Renal cortex interstitium (tissue), 15 donors: ENCODE measurements at places on chromosomes 6 and 20. TPM values are rescaled to one million over a fixed set of nuclear protein-coding genes. Genes with fewer than 3 reads are reported as not detected.

DNA sequence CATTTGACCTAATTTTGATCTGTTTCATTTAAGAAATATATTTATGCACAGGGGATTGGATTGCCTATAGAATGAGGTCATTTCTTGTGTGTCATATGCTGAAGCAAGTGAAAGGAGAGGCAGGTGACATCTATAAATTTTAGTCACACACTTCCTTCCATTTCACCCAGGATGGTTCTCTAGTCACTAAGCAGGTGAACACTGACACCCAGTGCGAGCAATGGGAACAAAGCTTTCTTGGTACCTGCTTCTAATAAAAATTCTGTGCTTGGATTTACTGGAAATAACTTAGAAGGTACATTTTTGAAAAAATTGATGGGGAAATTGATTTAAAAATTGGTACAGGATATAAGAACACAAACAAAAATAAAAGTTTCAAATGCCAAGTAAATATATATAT, 66.9 kb upstream of the MC3R start:
- DNase-seq = no peak

DNA sequence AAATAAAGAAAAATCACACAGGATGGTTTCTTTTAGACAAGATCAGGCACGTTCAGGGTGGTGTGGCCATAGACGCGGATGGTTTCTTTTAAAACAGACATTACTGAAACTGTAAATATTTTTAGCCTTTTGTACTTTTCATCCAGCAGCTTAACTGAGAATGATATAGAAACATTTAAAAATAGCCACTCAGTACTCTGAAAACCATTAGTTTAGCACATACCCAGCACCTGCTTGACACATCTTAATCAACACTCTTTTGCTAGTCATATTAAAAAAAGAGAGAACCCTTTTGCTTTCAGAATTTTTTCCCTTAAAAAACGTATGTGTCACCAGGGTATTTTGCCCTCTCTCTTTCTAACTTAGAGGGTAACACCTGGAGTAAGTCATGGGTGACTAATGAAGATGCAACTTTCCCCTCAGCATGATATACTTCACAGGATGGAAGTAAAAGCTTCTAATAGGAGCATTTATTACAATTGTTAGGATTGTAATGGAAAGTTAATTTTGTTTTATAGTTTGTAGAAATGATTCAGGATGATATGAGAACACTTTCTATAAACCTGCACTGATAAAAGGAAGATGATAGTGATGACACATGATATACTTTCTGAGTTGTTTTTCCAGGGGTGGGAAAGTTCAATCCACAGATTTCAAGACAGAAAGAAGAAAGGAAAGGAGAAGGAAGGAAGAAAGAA, 45.2 kb downstream of the BACH2 start:
- no peak for DNase-seq

DNA sequence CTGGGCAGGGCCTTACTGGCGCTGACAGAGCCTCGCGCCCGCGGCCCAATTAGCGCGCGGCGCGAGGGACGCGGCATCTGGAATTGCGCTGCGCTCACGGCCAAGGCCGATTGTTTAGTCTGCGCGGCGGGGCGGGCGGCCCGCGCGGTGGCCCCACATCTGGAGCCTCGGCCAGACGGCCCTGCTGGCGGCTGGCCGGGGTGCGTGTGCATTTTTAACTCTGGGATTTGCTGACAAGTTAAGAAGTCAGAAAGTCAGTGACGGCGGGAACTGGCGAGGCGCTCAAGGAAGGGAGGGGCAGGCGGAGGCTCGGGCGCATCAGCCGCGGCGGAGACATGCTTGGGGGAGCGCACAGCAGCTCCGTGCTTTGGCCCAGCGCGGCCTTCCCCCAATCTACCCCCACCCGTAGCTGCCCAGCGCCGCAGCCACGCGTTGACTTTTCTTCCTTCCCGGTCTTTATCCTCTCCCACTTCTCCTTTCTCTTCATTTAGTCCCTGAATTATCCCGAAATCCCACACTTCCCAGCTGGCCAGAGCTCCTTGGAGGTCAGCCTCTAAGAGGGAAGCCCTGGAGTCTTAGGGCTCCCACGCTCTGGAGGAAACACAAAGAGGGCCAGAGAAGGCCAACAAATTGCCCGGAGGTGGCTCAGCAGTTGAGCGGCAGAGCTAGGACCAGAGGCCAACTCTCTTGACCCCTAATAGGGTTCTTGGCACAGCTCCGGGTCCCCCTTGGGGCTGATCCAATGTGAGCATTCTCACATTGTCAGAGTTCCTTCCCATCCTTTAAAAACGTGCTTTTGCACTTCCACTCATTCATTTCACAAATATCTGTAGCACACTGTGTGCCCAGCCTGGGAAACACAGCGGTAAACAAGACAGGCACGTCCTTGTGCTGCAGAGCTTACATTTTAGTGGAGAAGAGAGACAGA, 40.8 kb upstream of the FOXP4 start:
- DNase-seq = no peak

- DNase-seq = no peak
Observed at GRCh38 chr6:2616811-2617210, 133.9 kb downstream of the MYLK4 start.

GRCh38 chr6:62037445-62037844, 248.6 kb downstream of the KHDRBS2 start:
- DNase-seq = no peak

GRCh38 chr6:150128425-150128824, 14.4 kb upstream of the PPP1R14C start:
- no peak for DNase-seq

DNA sequence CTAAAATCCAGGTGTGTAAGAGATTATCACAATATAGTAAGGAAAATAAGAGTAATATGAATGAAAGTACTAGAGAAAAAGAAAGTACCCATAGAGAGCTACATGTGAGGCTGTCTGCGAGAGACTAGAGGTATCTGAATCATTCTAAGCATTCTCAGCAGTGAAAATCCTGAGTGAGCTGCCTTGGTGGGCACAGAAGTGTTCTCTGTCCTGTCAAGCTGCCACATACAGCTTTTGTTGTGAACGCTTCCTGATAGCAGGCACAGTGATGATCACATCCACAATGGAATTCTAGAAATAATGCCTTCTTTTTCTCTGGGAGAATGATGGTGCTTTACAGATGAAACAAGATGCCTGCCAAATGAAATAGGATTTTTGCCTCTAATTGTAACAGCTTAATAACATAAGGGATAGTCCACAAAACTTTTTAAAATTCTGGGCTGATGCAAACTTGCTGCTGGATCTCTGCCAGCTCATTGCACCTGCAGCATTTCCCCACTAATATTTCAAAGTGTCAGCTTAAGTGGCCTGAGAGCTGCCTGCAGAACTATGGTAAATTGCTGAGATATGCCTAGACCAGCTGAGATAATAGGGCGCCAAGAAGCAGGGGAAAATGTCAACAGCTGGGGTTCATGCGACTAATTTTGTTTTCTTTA, 620.5 kb downstream of the DOK5 start:
- DNase-seq = no peak

DNA sequence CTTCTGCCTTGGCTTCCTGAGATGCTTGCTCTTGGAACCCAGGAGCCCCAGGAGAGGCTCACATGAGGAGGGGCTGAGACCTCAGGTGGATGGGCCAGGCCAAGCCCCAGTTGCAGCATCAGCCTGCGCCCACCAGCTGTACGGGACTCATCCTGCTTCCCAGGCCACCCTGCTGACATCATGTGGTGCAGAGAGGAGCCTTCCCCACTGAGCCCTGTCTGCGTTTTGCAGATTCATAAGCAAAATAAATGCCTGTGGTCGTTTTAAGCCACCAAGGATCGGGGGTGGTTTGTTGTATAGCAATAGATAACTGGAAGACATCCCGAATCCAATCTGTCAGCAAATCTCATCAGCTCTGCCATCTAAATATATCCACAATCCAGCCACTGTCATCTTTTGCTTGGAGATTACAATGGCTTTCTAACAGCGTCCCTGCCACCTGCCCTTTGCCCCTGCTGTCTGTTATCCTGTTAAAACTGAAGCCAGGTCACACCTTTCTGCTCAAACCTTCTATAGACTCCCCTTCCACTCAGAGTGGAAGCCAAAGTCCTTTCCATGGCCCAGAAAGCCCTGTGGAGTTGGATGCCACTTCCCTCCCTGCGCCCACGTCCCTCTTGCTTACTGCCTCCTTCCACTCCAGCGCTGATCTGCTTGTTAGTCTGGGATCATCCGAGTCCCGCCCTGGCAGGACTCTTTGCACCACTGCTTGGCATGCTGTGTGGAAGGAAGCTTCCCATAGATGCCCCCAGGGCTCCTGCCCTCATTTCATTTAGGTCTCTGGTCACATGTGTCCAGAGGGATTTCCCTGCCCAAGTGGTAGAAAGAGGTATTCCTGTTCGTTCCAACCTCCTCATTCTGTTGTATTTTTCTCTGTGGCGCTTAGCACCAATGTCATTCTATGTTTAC, 24.0 kb upstream of the MLN start:
- no peak for DNase-seq

- no peak for DNase-seq
Observed at GRCh38 chr6:36751833-36752186, 54.2 kb downstream of the RAB44 start.

DNA sequence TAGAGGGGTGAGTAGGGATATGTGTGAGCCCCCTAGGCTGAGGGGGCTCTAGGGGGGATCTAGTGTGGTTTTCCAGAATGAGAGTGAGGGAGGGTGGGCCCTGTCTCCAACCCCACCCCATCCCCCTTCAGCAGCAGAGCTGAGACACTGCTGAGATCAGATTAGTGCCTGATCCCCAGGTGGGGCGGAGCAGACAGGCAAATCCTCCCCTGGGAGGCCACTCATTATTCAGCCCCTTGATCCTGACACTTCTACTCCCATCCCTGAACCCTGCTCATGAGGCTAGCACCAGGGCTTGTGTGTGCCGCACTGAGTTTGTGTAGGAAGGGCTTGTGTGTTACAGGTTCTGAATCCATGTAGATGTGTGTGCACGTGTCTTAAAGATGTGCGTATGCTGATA, 42.5 kb downstream of the SPDEF start:
- no peak for DNase-seq

DNA sequence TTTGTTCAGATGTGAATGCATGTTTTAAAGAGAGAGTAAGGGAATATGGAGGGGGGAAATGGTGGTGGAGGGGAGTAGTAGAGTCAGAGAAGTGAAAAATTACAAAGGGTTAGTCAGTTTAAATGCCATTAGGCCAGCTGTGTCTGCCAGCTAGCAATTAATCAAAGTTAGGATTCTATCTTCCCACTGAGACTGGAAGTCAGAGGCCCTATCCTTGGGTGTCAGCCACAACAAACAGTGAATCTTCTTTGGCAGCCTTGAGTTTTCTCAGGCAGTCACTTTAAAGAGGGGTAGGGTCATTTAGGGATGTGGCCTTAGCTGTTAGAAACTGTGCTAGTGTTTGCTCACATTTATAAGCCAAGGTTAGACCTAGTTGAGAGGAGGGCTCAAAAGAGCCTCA, 120.5 kb upstream of the BTBD3 start:
- peak; percentile 22 for DNase-seq

DNA sequence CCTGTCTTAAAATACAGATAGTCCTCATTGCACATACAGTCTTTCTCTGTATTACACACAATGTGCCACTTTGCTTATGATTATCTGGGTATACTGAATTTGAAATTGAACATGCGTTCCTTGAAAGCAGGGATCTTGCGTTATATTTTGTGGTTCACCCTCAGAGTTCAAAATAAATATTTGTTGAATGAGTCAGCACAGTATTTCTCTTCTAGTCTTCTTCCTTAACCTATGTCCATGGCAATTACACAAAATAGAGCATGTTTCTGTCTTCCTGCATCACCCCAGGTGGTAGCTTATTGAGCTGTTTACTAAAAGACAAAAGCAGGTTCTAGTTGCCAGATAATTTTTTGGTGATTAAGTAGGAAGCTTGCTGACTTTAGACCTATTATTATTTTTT, 272.9 kb upstream of the FERMT1 start:
- DNase-seq = no peak

GRCh38 chr6:9086331-9086730, 651.0 kb upstream of the SLC35B3 start:
- DNase-seq = no peak

DNA sequence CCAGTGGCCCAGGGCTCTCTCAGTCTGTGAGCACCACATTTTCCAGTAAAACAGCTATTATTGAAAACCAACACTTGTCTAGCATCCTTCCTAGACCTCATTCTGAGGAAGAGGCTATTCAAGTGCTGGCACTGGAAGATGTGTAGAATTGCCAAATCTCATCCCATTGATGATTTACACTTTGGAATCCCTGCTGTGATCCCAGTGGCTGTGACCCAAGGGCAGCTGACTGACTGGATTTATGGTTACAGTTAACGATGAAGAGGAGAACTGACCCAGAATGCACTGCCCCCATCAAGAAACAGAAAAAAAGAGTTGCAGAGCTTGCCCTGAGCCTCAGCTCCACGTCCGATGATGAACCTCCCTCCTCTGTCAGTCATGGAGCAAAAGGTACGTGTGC, 2.4 kb downstream of the CMTR1 start:
- no peak for DNase-seq

GRCh38 chr6:111283707-111284106, 196.4 kb downstream of the SLC16A10 start:
- no peak for DNase-seq

GRCh38 chr6:1940381-1940780, 305.0 kb downstream of the GMDS start:
- no peak for DNase-seq

- DNase-seq = no peak
Observed at GRCh38 chr20:12997128-12997655, 11.6 kb upstream of the SPTLC3 start.

- DNase-seq = no peak
Observed at GRCh38 chr6:52304983-52305390, 20.4 kb upstream of the MCM3 start.

- DNase-seq = peak; percentile 80
Observed at GRCh38 chr6:123802697-123803503, 765 bp upstream of the NKAIN2 start.

Gene CRISP3
- 0.31 TPM for polyA plus RNA-seq

Gene NKAPL
- polyA plus RNA-seq = 3.2 TPM

Gene SOX12
- 43.5 TPM for polyA plus RNA-seq

Gene TENT5A
- polyA plus RNA-seq = 5.1 TPM
